NCI-H1930 (cell line): ENCODE measurements at places on chromosomes 5 and 9.

- no peak for DNase-seq
Measured at GRCh38 chr5:57693488-57694305, 211.1 kb upstream of the ACTBL2 start.

GRCh38 chr9:122389799-122390481, 19.1 kb downstream of the PTGS1 start:
- no peak for DNase-seq

GRCh38 chr5:116273448-116274242, 188.8 kb downstream of the COMMD10 start:
- no peak for DNase-seq

DNA sequence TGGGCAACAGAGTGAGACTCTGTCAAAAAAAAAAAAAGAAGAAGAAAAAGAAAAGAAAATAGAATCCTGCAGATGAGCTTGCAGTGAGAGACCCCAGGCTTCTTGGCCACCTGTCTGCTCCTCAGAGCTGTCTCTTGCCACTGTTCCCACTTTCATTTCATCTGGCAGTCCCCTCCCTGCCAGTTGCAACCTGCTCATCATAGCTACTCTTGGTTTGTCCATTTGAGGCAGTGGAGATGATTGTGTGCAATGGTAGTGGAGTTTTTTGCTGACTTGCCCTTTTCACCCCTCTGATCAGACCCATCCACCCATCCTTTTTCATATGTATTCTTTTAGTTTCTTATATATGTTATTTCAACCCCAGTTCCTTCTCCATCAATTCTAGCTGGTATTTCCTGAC, 28.7 kb downstream of the ANKRD33B start:
- DNase-seq: no peak

GRCh38 chr5:133229931-133230664, 178.3 kb downstream of the HSPA4 start:
- DNase-seq: no peak

DNA sequence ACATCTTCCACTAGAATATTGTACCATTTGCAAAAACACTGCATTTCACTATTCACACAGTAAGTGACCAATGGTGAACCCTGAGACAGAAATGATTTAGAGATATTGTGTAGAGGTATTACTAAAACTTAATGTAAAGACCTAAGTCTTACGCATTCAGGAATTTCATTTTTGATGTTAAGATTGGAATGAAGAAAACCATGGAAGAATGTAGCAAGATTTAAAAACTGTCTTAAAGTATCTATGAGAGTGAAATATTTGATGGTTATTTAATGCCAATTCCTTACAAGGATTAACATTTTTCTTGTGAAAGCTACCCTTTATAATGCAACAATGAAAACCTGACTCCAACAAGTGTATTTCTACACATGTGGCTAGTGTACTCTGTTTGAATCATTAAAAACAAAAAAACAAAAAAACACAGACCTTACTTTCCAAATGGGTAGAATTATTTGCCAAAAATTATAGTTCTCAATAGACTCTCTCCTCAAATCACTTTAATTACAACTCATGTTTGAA, 172.0 kb downstream of the NNT start:
- DNase-seq: no peak

GRCh38 chr9:77161191-77161590, 16.1 kb upstream of the VPS13A start:
- DNase-seq: no peak

DNA sequence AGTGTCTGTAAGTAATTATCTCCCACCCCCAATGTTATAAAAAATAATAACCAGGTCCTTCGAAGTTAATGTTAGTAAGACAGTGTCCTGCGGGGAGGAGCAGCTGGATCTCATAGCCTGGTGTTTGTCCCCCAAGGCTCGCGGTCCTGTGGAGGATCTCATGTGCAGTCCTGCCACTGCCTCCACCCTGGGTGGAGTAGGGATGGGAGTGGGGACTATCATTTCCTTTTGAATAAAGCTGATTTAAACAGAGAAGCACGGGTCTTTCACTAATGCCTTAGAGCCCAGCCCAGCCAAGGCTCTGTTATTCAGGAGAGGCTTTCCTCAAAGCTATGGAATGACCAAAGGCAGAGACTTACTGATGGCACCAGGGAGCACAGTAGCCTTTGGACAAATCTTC, 40.2 kb downstream of the SUB1 start:
- DNase-seq: no peak

GRCh38 chr9:76717176-76717575, 47.1 kb upstream of the PCA3 start:
- DNase-seq: no peak

DNA sequence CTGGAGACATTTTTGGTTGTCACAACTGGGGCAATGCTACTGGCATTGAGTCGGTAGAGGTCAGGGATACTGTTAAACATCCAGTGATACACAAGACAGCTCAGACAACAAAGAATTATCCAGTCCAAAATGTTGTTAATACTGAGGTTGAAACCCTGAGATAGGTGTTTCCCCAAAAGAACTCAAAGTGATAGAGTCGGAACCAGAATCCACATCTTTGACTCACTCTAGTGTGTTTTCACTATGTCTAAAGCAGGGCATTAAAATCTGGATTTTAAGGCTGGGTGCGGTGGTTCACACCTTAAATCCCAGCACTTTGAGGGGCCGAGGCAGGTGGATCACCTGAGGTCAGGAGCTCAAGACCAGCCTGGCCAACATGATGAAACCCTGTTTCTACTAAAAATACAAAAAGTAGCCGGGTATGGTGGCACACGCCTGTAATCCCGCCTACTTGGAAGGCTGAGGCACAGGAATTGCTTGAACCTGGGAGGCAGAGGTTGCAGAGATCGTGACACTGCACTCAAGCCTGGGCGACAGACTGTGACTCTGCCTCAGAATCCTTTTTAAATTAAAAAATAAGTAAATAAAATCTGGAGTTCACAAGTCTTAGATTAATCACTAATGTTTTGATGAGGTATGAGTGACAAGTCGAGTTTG, 17.0 kb downstream of the SLC31A1 start:
- DNase-seq: no peak

DNA sequence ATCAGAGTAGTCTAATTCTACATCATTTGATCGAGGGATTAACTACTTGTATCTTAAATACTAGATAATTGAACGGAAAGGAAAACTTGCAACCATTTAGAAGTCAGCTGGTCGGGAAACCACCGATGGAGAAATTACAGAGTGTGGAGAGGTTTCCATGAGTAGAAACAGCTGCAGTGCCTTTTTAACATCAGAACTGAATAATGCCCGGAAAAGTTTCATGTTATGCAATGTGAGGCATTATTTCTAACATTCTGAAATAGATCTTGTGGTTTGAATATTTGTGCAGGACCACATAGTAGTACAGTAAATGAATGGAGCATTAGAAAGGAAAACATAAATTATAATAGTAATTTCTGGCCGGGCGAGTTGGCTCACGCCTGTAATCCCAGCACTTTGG, 88.1 kb upstream of the RNF180 start:
- no peak for DNase-seq

DNA sequence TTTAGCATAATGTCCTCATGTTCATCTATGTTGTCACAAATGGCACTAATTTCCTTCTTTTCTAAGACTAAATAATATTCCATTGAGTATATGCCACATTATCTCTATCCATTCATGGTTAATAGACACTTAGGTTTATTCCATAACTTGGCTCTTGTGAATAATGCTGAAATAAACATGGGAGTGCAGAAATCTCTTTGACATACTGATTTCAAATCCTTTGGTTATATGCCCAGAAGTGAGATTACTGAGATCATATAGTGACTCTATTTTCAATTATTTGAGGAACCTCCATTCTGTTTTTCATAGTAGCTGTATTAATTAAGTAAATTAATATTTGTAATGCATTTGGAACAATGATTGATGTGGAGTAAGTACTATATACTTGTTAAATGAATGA, 13.0 kb downstream of the SMIM3 start:
- DNase-seq: no peak

DNA sequence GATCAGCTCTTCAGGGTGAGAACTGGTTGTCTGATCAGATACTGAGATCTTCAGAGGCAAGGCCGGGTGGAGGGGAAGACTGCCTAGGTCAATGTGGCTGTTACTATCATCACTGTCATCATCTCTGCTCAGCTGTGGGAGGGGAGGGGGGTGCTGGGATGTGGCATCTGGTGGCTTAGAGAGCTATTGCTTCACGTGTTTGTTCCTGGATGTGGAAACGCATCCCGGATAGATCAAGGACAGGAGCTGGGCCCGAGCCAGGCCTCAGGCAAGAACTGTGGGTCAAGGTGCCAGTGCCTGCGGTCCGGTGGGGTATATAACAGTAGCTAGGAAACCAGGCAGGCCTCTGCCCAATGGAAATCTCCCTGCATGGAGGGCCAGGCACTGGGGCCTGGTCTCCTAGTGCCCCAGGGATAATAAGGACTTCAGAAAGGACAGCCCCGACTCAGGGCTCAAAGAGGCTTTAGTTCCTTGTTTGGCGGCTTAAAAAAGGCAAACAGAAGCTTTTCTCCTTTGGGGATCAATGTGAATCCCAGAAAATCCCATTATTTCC, 30.3 kb upstream of the TIFAB start:
- DNase-seq: no peak

- no peak for DNase-seq
Measured at GRCh38 chr9:109912082-109912582, 132.1 kb downstream of the PALM2AKAP2 start.

GRCh38 chr5:140058212-140058932, 15.3 kb upstream of the NRG2 start:
- DNase-seq: no peak

- no peak for DNase-seq
Measured at GRCh38 chr9:97387504-97387886, 24.4 kb upstream of the TDRD7 start.

GRCh38 chr5:71974622-71975021, 132.7 kb upstream of the MAP1B start:
- no peak for DNase-seq

DNA sequence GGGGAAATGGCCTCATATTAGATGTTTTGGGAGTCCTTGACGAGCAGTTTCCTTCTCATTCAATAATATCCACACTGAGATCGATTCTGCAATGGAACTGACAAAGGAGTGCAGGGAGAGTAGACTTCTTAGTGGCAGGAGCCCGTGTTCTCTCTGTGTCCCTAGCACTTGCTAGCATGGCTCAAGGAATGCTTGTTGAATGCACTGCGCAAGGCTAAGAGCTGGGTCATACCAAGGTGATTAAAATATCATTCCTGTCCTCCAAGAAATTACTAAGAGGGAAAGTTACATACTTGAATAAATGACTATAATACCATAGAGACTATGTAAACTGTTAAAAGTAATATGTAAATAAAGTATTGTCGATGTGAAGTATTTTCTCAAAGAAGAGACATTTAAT, 630.1 kb downstream of the IRX1 start:
- DNase-seq: no peak

GRCh38 chr5:78810098-78810920, 161.7 kb upstream of the LHFPL2 start:
- no peak for DNase-seq

- no peak for DNase-seq
Measured at GRCh38 chr9:7103367-7103766, 345.6 kb downstream of the KDM4C start.

GRCh38 chr9:126156898-126157297, 169.7 kb upstream of the MVB12B start:
- DNase-seq: no peak

DNA sequence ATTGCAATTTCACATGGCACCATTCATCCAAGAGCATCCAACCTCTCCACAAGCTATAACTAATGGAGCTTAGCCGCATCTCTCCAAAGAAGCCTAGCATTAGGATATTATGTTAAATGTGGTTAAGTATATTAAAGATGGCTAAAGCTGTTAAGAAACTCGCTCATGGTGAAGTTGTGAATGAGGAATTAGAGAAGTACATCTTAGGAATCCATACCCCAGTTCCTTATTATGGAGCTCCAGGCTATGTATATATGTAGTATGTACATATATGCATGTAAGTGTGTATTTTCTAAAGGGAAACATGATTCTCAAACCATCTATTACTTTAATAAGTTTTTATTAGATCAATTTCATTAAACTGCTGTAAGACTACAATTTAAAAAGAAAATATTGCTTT, 26.4 kb downstream of the LURAP1L start:
- no peak for DNase-seq

GRCh38 chr5:6713274-6714225, at the start of gene TENT4A:
TENT4A (plus strand) TSS chr5:6713432; CDS start chr5:6713984, 552 bp downstream.
- no peak for DNase-seq

DNA sequence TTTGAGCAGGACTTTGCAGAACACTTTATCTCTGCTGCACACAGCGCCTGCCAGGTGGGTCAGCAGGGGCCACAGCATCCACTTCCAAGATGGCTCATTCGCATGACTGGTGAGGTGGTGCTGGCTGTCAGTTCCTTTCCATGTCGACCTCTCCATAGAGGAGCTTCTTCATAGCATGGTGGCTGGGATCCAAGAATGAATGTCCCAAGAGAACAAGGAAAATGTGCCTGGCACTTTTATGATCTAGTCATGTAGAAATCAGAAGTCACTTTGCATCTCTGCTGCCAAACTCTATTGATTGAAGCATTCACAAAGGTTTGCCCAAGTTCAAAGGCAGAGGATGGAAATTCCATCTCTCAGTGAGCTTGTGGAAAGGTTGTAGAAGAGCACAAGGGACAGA, 85.0 kb downstream of the GALNT10 start:
- DNase-seq: no peak

DNA sequence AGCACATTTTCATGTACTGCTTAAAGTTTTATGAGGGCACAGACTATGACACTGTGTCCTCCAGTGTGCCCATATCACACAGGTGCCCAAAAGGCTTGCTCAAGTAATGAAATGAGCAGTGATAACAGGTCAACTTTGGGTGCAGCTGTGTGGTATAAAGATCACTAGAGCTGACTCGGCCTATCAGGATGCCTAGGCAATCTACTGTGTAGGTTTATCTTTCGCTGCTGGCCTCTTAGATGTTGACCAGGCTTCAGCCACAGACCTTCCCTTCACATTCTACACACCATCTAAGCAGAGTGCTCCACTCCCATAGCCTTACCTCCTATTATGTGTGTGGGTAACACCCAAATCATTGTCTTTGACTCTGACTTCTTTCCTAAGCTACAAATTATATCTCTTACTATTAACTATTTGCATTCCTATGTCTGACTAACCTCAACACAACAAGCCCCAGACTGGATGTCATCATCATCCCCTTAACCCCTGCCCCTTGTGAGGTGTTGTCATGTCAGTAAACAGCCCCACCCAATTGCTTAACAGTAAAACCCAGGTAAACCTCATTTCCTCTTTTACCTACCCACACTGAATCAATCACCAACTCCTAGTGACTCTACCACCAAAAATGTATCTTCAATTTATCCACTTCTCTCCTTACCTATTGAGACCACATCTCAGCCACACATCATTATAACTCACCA, 2.5 kb downstream of the SREK1IP1 start:
- DNase-seq: no peak

- DNase-seq: no peak
Measured at GRCh38 chr9:123607479-123607878, 251.5 kb downstream of the CRB2 start.

GRCh38 chr9:75974016-75974766, 83.7 kb downstream of the PCSK5 start:
- DNase-seq: no peak

DNA sequence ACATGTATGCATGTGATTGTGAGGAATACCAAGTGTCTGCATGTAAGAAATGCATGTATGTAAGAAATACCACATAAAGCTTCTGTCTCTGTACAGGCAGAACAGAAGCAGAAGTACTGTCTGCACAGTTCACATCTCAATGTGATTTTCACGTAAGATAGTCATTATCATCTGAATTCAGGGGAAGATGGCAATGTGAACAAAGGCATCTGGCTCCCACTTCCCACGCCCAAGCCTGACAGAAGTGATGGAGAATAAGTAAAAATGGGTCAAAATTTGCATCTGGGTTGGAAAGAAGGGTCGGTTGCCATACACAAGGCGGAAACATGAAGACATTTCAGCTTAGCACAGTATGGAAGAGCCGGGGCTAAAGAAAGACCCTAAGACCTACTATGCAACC, 71.7 kb downstream of the SUSD1 start:
- DNase-seq: no peak
